ENCODE measurements at places on chromosomes 13 and 19.
A peak's percentile ranks its signal among the peaks of the same experiment; 100 is the strongest.

DNA sequence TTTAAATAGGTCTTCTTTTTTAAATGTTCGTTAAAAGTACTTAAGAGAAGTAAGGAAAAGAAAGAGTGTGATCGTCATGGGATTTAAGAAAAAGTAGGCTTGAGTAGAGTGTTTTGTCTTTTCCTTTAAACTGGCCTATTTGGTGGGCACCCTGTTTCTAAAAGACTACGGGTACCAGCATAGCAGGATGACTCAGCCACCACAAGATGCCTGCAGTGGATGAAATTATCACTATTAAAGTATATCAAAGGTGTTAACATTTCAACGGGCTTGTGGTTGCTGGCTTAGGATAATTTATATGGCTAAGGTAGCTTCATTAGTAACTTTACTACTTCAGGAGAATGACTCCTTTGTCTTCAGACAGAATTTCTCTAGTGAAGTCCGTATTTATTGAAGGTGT lies 112.6 kb downstream of the STARD13 start:
- DNase-seq, result no peak

DNA sequence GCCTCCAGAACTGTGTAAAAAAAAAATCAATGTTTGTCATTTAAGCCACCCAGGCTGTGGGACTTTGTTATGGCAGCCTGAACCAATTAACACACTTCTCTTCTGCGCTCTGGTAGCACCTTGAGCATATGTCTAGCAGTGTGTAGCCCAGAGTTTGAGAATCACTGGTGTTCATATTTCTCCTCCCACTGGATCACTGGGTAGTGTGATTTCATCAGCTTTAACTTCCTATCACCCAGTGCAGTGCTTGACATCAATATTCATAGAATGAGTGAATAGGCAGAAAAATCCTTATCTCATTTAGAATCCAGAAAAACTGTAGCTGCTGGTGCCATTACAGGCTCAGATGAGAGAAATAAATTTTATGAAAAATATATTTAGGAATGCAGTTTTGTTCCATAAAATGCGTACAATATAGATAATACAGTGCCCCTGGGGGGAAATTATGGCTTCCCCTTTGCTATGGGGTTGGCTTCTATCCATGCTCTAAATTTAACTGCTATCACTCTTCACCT lies 30.7 kb upstream of the WASF3 start:
- DNase-seq, result no peak

GRCh38 chr19:49817964-49818648 lies at the start of gene MED25:
Gene MED25 (plus strand): TSS chr19:49818289. CDS start chr19:49818342, 53 bp downstream.
- DNase-seq, result peak; percentile 71

GRCh38 chr19:21604351-21604926 lies 99.0 kb downstream of the ZNF429 start:
- DNase-seq, result no peak

DNA sequence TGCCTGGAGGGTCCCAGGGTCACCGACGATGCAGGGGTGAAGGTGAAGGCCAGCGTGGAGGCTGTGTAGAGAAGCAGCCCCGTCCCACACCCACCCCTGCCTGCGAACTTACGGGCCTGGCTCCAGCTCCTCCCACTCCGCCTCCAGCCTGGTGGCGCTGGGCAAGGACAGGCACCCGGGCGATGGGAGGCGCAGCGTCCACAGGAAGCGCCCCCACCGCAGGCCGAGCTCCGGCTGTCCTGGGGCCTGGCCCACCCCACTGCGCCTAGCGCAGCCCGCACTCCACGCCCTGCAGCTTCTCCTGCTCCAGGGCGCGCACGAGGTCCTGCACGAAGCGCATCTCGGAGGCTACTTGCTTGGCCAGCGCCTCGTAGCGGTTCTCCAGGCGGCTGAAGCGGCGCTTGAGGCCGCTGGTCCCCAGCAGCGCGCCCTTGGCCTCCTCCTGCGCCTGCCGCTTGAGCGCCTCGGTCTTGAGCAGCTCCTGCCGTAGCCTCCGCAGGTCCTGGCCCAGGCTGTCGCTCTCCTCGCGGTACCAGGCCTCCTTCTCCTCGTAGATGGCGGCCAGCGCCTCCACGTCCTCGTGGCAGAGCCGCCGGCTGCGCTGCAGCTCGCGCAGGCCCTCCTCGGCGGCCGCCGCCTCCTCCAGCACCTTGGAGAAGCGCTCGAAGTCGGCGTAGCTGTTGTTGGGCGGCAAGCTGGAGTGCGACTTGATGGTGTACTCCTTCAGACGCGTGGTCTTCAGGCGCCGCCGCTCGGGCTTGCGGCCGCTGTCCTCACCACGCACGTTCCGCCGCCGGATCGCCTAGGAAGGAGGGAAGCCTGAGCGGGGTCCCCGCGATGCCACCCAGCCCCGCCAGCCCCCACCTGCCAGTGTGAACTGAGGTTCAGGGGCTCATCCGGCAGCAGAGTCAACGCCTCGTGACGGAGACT lies 11.8 kb downstream of the DAPK3 start:
- DNase-seq, result no peak

DNA sequence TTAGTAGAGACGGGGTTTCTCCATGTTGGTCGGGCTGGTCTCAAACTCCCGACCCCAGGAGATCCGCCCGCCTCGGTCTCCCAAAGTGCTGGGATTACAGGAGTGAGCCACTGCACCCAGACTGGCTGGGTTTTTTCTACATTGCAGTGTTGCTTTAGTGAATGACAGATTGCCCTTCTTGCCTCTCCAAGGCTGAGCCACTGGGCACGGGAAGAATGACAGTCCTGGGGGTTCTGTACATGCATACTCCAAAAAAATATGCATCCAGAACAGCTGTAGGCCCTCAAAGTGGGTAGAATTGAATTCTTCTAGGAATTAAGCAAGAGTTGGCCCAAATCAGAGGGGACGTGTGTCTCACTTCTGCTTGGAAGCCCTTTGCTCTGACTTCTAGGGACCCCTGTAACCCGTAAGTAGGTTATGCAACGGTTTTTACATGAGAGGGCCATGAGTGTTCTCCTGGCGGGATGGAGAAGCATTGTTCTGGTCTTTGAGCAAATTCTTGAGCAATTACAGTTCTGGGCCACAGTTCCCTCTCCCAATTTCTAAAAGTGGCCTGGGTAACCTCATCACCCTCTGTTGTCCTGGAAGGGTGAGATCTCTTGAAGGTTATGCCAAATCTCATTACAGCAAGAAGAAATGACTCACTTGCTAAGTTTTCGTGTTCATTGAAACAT lies 3.6 kb downstream of the ACTN4 start:
- no peak for DNase-seq

- DNase-seq, result no peak
These were observed 9.8 kb downstream of the PARP4 start for GRCh38 chr13:24502533-24503378.

DNA sequence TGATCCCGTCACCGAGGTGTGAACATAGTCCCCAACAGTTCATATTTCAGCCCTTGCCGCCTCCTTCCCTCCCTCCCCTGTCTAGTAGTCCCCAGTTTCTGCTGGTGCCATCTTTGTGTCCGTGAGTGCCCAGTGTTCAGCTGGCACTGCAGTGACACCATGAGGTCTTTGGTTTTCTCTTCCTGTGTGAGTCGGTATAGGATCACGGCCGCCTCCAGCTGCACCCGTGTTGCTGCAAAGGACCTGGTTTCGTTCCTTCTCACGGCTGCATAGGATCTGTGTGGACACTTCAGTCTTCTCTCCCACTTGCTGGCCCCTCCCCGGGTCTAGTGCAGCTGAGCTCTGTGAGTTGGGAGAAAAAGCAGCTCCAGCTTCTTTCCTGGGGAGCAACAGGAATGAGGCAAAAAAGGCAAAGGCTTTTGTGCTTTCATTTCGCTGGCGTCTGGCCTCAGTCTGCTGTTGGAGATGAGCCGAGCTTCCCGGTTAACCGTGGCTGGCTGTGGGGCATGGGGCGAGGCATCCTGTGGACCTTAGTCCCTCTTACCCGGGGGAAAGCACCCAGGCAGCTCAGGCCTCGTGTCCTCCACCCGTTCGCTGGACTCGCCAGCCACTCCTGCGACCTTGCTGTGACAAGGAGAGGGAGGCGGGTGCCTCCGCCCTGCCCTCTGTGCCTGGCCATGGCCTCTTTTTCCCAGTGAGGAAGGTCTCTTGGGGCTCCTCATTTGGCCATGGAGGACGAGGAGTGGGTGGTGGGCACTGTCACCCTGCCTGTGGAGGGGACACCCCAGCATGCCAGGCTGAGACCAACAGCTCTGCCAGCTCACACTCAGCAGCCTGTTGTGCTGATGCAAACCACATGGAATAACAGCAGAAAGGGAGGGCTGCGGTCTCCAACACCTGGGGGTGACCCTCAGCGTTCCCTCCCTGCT lies 196.5 kb downstream of the TEX29 start:
- DNase-seq, result no peak

- DNase-seq, result no peak
These were observed 108.9 kb upstream of the STARD13 start for GRCh38 chr13:33394294-33394932.

DNA sequence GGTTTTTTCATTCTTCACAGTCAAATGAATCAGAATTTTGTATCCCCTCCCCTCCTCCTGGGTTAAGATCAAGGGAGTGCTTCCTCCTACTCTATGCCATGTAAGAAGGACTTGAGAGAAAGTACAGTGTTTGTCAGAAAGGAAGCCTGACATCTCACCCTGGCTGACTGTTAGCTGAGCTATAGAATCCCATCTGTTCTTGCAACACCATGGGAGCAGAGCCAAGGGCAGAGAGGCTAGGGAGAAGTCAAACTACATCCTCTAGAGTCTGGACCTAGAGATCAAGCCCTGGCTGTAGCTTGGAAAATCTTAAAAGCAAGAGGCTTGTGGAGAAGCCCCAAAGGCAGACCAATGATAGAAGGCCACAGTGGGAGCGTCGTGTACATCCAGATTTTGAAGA lies 145.9 kb downstream of the OLFM4 start:
- no peak for DNase-seq

DNA sequence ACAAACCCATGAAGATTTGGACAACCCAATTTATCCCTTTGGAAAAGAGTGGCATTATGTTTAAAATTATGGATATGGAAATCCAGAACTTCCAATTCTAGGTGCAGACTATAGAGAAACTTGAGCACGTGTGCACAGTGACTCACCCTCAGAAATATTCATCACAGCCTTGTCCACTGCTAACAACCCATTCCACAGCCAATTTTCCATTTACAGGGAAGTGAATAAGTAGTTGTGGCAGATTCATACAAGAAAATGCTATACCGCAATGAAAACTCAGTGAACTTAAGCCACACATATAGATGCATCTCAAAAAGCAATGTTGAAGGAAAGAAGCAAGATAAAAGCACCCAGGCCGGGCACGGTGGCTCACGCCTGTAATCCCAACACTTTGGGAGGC lies 133.3 kb downstream of the USP12 start:
- DNase-seq, result no peak

GRCh38 chr13:22270881-22271280 lies 600.0 kb downstream of the FGF9 start:
- DNase-seq, result no peak

DNA sequence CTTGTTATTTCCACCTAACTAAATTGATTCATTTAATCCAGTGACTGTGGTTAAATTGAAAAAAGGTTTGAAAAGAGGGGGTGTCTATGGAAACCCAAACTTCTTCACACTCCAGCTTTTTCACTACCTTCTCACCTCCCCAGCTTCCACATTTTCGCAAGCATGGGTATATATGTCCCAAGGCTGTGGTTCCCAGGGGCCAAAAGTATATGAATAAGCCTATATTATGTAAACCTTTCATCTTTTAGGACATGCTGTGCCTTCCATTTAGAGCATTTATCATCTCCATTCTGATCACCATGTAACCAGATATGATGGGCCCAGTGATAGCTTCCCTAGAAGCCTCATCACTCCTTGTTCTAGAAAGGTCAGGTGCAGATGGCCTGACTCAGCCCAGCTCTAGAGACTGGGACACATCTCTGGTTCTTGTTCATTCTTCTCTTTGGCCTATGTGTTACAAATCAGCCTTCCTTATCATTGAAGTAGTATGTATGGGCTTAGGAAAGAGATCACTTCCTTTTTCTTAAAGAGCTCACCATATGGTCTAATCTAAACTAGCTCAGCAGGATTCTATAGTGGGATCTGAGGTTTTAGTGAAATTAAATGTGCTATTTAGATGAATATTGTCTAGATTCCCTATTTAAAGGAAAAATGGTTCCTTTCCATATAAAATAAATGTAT lies 19.5 kb upstream of the ARL11 start:
- DNase-seq, result no peak

- no peak for DNase-seq
These were observed 68.8 kb downstream of the COL4A1 start for GRCh38 chr13:110237875-110238817.

- no peak for DNase-seq
These were observed 27.5 kb downstream of the RASA3 start for GRCh38 chr13:114104655-114105520.

GRCh38 chr13:110470272-110471009 lies 91.1 kb downstream of the RAB20 start:
- DNase-seq, result no peak
